BJ (cell line): ENCODE measurements at places on chromosomes 2 and 18.
A peak's percentile ranks its signal among the peaks of the same experiment; 100 is the strongest.

DNA sequence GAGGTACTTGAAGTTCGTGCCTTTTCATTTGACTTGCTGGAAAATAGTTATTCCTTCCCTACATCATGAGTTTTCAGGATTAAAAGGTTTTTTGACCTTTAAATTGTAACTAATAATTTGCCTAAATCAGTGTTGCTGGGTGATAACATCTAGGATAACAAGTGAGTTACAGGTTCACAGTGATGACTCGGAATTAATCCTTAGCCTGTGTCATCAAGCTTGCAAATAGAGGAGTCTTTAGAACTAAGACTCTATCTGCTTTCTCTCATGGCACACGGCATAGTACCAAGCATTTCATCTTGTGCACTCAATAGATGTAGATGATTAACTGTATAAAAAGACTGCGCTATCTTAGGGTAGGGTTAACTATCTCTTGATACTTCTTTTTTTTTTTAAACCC lies 79.5 kb downstream of the CAMKMT start:
- DNase-seq: no peak

GRCh38 chr2:205769495-205769850 lies 87.2 kb downstream of the NRP2 start:
- DNase-seq: no peak

DNA sequence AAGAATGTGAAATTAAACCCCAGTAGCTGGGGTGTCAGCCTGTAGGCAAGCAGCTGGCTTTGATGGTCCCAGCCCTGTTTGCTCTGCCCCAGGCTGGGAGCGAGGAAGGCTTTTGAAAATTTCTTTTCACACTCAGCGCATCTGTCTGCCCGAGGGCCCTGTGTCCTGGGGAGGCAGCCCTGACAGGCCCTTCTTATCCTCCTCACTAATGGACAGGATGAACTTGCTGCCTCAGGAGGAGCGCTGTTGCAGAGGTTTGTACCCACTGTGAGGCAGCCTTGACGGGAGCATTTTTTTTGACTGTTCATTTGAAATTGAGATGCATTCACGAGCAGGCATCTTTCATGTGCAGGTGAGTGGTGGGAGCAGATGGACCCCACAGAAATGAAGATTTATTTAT lies 62.4 kb downstream of the SERPINB8 start:
- no peak for DNase-seq

- no peak for DNase-seq
These were observed 677.7 kb downstream of the DCDC2C start for GRCh38 chr2:4381049-4381448.

GRCh38 chr2:16169381-16169960 lies 229.1 kb downstream of the MYCN start:
- no peak for DNase-seq

DNA sequence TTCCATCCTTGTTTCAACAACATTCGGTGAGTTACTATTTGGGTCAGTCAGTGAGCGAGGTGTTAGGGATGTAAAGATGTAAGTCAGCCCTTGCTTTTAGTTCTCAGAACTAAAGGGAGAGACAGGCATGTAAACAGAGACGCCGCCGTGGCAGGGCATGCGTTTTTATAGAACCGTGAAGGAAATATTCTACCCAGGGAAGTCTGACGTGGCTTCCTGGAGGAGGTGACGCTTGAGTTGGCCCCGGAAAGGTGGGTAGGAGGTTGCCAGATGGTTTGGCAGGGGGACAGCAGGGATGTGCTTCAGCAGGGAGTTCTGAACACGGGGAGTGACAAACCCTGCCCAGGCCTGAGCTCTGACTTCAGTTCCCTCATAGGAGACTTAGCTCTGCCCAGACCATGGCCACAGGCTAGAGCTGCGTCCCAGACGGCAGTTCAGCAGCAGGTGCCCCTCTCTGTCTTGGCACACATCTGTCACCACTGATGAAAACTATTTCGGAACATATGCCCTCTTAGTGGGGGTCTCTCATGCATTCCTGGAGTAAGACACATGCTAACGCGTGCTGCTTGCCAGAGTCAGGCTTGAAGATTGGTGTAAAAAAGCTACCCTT lies 23.4 kb upstream of the RPL31 start:
- no peak for DNase-seq

GRCh38 chr18:5419030-5419429 lies 123.5 kb upstream of the ZBTB14 start:
- DNase-seq: no peak

DNA sequence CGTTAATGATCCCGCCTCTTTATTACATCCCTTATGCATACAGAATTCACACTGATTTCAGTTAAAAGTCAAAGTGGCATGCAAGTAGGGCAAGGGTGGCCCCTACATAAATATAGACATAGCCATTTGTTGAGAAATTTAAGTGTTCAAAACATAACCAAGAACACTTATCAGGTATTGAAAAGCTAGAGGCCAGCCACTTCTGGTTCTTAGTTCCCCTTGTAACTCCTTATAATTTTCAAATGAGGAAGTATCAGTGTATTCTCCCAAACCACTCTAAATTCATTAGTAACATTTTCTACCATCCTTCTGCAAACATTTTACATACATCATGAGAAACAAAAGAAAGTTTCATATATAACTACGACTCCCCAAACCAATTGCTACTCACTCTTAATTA lies 5.8 kb upstream of the ARL5A start:
- no peak for DNase-seq

GRCh38 chr2:50514901-50515300 lies 517.0 kb downstream of the NRXN1 start:
- DNase-seq: no peak

GRCh38 chr2:234724850-234725249 lies 227.0 kb upstream of the SH3BP4 start:
- DNase-seq: no peak

GRCh38 chr2:179071810-179072355 lies 21.9 kb upstream of the CCDC141 start:
- no peak for DNase-seq

DNA sequence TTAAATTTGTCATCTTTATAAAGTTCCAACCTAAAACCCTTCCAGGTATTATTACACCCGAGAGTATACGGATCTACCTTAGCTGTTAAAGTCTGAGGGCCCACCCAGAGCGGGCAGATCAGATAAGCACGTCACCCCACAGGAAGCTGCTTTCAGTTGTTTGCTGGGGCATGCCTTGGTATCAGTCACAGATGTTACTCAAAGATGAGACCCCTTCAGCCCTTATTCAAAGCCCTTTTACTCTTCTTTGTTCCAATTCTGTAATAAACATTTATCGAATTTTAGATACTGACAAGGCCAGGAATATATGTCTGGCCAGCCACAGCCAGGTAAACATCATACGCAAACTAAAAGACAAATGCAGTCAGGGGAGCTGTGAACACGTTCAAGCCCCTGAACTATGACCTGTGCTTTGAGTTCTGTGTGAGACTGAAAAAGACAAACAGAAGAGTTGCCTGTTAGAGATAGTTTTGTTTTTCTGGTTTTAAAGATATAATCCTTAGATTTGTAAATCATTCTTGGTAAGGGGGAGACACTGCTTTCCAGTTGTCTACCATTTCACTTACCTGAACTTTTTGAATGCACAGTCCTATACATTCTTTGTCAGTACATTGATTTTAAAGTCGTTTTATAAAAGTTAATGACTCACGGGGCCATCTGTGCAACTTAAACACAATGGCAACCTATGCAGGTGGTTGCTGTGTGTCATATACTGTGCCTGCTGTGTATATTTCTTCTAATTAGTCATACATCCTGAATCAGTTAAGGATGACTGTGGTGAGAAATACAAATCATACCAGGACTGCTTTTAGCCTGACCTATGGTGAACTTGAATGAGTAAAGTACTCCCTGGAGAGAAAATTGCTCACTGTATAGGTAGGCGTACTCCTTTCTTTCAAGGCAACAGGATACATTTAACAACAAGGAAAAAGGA lies 100.5 kb upstream of the ITPRID2 start:
- DNase-seq: peak; percentile 83

DNA sequence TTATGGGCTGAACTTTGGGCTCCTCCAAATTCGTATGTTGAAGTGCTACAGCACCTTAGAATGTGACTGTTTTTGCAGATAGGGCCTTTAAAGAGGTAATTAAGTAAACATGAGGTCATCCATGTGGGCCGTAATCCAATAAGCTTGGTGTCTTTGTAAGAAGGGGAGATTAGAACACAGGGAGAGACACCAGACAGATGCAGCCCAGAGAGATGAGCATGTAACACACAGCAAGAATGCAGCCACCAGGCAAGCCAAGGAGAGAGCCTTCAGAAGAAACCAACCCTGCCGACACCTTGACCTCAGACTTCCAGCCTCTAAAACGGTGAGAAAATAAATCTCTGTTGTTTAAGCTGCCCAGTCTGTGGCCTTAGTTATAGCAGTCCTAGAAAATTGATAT lies 74.3 kb downstream of the HRH4 start:
- no peak for DNase-seq

- DNase-seq: no peak
These were observed 135.5 kb downstream of the MGAT5 start for GRCh38 chr2:134389381-134389780.

DNA sequence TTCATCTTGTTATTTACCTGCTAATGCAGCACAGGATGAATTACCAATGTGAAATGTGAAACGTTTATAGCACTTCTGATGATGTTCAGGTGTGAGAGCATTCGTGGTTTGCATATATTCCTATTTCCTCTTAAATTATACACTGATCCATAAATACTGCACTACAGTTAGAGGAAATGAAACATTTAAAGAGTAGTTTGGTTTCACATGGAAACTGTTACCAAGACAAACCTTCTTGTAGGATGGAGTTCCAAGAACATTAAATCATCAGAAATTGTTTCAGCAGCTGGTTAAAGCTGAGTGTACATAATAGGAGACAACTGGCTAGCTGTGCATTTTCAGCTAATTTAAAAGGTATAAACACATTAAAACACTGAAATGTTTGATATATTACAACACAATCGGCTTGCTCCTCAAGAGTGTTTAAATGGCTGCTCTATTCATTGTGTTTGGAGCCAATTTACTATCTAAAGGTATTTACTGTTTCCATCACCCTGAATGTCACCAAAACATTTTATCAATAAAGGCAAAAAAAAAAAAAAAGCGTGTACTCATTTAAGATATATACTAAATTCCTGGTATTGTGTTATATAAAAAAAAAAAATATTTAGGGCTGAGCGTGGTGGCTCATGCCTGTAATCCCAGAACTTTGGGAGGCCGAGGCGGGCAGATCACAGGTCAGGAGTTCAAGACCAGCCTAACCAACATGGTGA lies 100.6 kb downstream of the DYM start:
- peak; percentile 71 for DNase-seq

GRCh38 chr2:103667335-103667884 lies 905.6 kb downstream of the TMEM182 start:
- no peak for DNase-seq
